Ascending aorta (tissue), 2 donors: ENCODE measurements at places on chromosomes 5 and 9.

GRCh38 chr9:22044583-22044982 is 35.5 kb upstream of the CDKN2B start:
- no peak for DNase-seq

GRCh38 chr9:18805386-18805785 is 227.6 kb downstream of the SAXO1 start:
- DNase-seq = no peak

GRCh38 chr5:115295777-115296123 is 704 bp downstream of the CCDC112 start:
- no peak for DNase-seq

GRCh38 chr5:143227301-143227700 is 176.2 kb downstream of the NR3C1 start:
- no peak for DNase-seq

GRCh38 chr9:136848393-136849037 is 694 bp upstream of the PHPT1 start:
- no peak for DNase-seq

DNA sequence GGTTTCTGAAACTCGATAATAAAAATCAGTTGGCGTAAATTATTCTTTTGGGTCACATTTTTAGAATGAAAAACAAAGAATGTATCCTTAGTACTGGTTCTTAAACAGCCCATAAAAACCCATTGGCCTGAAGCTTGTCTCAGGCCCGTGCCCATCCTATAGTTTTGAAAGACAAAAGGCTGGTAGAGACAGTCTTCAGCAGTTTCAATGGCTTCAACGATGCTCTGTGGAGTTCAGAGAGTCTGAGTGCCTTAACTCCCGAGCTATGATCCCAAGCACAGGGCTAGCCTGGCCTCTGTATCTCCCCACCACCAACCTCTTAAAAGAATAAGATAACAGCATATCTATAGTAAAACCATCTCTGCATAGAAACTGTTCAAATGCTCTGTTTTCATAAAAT is 595.0 kb downstream of the CDH12 start:
- DNase-seq = no peak

GRCh38 chr9:121902461-121903135 is 190.5 kb downstream of the TTLL11 start:
- DNase-seq = no peak

DNA sequence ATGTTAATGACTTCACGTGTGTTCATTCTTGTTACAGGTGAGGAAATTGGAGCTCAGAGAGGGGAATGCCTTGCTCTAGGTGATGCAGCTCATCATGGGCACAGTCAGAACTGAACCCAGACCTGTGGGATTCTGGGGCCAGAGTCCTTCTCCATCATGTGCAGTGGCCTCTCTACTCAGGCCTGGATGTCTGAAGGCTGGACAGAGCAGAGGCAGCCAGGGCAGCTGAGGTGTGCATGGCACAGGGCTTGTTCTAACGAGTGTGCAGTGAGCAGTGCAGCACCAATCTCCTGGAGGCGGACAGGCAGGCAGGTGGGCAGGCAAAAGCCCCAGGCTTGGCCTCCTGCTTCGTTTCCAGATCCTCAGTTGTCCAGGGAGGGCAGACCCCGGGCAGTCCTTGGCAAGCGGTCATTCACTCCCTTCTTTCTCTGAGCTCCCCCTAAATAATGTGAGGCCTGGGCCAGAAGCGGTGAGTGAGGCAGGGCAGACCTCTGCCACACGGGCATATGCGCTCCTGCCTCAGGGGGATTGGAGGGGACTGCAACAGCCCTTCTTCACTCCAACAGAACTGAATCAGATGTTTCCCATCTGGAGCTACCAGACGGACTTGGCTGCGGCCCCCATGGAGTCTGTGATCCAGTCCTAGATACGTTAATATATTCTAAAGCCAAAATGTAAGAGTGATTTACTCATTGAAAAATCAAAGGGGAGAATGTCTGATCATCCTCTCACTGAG is 68.7 kb upstream of the FSTL4 start:
- DNase-seq = no peak

DNA sequence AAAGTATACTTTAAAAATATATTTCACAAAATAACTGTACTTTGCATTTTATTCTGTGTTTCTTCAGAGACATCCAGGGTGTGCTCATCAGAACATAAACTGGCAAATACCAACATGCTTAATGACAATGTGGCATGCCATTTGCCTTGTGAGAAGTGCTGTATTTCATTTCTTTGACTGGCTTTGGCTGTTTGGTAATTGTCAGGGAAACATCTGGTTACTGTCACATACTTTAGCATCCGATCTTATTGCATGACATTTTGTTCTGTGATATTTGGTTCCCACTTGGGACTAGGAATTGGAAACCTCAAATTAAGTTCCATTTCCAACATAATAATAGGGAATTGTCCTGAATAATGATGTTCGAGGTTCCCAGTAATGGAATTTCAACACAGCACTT is 96.5 kb downstream of the FGF10 start:
- DNase-seq = no peak

- DNase-seq = no peak
Measured at GRCh38 chr5:175032741-175033151, 308.4 kb downstream of the MSX2 start.

DNA sequence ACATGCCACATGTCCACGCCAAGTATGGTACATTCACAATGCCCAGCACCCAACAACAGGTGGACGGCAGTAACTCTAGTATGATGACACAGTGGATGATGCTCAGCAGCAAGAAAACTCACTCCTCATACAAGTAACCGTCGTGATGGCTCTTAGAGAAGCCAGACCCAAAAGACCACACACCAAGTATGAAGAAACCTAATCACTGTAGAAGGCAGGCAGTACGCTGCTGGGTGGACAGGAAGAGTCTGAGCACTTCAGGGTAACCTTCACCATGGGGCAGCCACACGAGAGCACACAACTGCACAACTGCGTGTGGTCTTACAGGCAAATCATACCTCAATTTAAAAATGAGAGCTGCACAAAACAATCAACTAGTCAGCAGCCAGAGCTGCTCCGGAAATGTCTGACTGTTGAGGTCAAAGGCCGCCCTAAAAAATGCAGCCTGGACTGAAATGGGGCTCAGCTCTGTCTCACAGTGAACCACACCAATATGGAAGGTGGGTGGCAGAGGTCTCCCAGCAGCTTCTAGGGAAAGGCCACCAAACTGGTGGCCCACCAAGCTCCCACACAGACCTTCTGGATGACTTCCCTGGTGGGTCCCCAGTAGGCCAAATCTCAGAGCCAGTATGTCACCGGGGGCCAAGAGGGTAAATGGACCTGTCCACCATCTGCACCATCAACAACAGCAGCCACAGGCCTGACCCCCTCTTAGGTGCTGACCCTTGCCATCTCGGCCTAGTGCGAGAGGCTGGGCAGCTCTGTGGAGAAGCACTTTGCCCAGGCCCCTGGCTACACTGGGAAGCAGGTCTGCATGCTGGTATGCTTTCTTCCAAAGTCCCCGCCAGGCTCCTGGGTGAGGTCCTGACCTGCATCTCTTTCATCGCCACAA is 17.8 kb downstream of the BICD2 start:
- DNase-seq = no peak

DNA sequence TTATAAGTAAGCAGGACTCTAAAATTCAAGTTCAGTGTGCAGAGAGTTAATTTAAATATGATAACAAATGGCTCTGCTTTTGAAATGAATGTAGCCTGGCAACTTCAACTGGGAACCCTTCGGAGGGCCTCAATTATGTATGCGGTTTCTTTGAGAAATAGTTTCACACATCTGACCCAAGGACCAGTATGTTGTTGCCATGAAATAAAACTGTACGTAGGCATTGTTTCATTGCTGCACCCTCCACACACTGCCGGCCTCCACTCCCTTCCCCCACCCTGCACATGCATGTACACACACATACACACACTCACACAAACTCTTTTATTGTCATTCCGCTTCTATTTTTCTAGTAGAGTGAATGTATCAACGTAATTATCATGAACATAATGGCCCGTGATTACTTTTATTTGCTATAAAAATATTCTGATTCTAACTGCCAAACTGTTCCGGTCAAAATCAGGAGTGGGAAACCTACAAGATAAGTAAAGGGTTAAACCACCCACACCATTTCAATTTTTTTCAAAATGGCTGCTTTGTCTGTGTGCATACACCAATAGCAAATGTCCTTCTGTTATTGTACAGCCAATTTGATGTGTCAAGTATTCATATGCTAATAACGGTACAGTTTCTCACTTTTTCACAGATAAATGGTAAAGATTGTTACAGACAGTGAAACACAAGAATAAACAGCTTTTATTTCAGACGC is 215.5 kb upstream of the TMEM161B start:
- no peak for DNase-seq

- no peak for DNase-seq
Measured at GRCh38 chr9:35340046-35340445, 149.9 kb upstream of the RUSC2 start.

GRCh38 chr5:85769347-85769746 is 848.4 kb upstream of the COX7C start:
- no peak for DNase-seq

DNA sequence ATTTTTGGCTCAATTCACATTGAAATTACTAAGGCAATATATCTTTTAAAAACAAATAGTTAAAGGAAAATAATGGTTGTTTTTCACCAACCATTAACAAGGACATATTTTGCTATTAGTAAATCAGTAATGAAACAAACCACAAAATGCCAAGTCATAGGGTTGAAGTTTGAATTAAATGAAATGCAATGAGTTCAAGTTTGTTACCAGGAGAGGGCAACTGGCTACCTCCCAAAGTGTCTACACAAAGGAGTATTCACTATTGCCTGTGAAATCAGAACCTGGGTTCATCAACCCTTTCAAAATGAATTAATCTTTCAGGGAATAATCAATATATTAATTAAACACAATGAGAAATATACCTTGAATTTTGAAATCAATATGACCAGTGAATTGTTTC is 138.4 kb upstream of the DMRTA1 start:
- no peak for DNase-seq

DNA sequence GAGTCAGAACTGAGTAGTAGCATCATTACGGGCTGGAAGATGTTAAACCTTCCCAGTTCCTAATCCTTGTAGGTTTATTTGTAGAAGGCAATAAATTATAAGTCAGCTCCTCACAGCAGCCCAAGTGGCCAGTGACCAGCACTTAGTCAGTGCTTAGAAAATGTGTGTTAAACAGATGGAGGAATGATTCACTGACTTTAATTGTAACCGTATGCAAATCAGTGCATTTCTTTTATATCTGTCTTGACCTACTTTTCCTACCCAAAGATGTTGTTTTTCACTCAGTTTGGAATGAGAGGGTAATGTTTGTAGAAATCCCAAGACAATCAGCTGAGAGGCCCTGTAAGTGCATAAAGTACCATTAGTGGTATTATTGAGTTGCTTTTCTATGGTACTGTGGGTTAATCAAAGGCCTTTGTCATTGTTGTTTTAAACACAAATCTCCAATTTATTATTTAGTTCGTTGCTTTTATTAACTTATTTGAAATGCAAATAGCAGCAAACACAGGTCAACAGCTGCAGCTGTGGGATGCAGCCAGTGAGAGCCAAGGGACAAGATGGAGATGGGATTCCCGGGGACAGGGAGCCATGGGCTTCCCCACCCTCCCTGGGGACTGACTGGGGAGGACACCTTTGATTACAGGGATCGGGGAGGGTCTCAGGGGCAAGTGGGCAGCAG is 49.8 kb downstream of the MAP1B start:
- DNase-seq = no peak

DNA sequence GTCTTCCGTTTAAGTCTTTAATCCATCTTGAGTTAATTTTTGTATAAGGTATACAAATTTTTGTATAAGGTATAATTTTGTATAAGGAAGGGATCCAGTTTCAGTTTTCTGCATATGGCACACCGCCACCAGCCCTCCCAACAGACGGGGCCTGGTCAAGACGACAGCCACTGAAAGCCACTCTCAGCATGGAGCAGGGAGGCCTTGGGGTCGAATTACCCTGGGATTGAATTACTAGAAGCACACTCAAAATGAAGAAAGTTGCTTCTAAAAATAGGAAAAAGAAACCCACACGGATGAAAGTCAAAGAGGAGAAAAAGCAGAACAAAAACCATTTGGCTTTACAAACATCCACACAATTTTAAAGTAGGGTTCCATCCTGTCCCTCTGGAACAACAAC is 586.2 kb upstream of the ADAMTS16 start:
- no peak for DNase-seq

DNA sequence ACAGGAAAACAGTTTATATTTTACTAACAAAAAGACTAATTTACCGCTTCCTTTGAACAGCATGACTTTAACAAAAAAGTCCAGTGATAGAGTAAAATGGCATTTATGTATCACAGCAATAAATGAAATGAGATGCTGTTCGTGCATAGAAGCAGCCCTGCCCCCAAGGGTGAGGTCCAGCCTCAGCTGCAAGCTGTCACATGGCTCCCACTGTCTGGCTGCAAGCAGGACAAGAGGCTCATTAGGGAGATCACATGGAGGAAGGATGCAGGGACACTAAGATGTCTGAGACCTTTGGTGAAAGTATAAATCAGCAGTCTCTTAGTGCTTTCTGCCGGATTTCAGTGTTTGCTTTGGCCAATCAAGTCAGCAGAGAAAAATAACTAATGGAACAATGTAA is 23.0 kb downstream of the GDNF start:
- no peak for DNase-seq

DNA sequence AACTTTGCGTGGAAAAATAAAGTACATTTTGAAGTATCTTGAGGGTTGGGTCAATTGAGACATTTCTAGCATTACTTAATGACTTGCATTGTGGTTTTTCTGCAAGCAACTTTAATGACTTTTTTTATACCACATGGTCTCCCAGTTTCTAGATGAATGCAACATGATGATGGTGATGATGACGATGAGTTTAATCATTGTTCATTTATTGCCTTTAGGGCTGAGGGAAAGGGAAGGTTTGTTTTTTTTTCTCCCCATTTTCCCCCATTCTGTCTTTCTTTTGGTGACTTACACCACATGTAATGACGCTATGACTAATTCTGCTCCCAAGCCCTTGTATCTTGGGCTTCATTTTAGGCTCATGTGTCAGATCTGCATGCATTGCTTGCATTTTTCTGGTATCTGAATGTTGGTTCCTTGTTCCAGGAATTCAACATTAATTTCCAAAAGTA is 57.7 kb upstream of the NXNL2 start:
- DNase-seq = no peak

- no peak for DNase-seq
Measured at GRCh38 chr9:38164659-38165221, 95.7 kb upstream of the SHB start.

DNA sequence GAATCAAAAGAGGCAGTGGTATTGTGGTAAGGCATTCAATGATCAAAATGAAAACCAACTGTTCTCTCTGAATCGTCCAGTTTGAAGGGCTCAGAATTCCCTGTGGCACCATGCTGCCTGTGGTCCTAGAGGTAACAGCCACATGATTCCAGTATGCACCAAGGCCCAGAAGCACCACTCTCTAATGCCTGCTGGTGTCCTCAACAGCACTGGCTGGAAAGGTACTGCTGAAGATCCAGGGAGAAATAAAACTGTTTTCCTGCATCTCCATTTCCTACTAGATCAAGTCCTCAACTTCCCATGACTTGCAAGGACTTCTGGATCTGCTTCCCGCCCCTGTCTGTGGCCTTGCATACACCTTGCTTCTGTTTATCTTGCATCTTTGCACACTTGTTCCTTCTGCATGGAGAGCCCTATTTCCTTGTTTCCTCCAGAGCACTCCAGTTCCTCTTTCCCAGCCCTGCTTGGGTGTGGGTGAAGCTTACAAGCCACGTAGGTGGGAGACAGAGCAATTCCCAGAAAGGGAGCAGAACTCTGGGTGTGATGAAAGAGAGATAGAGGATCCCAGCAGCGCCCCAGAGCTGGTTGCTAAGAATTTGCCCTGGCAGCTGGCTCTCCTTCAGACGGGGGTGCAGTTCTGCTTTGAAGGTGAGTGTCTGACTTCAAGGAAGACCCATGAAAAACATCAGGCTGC is 41.0 kb upstream of the EQTN start:
- no peak for DNase-seq
